ENCODE measurements at places on chromosomes 7 and 10.

DNA sequence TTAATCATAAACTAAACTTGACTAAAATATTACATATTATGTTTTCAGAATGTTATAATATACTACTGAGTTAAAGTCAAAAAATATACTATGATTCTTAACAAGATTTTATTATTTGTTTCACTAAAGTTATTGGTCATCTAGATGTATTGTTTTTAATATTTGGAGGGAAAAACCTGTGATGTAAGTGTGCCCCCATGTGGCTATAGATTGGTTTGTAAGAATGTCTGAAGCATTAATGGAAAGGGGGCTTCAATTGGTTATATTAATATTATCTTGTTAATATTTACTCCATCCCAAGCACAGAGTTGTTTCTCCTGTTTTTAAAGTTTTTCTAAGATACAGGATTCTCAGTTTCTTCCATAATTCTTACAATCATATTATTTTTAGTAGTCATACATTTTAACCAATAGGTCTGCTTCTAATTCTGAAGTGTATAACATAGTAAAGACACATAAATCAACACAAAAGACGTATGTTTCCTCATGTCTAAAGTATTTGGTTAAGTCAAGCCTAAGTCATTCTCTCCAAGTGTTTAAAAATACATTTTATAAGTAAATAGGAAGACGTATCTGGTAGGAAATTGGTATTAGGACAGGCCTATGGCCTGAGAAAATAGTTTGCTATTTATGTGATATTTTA is 58.0 kb downstream of the GNAT3 start:
- no peak for DNase-seq

GRCh38 chr10:111357859-111358258 is 281.0 kb downstream of the ADRA2A start:
- DNase-seq, result no peak

GRCh38 chr10:12709521-12709963 is 292.0 kb downstream of the CCDC3 start:
- no peak for DNase-seq

- DNase-seq, result no peak
Measured at GRCh38 chr7:131501930-131502685, 54.3 kb downstream of the PODXL start.

Measured in hypothalamus (tissue), 51 donors.